Stimulated activated CD4-positive, alpha-beta T cell treated with anti-CD3 and anti-CD28 coated beads, Interleukin-1b, Interleukin-23, amount 100 ng/mL, for 1 hour (primary cell): ENCODE measurements at places on chromosomes 2 and 18.

GRCh38 chr2:65604246-65604645 lies 171.8 kb upstream of the SPRED2 start:
- DNase-seq: no peak

GRCh38 chr2:116749994-116750393 lies 1064.5 kb upstream of the DDX18 start:
- DNase-seq: no peak

GRCh38 chr2:98507461-98507860 lies 62.8 kb downstream of the INPP4A start:
- no peak for DNase-seq

- no peak for DNase-seq
These were observed 19.7 kb upstream of the DYNC2LI1 start for GRCh38 chr2:43754180-43754579.

DNA sequence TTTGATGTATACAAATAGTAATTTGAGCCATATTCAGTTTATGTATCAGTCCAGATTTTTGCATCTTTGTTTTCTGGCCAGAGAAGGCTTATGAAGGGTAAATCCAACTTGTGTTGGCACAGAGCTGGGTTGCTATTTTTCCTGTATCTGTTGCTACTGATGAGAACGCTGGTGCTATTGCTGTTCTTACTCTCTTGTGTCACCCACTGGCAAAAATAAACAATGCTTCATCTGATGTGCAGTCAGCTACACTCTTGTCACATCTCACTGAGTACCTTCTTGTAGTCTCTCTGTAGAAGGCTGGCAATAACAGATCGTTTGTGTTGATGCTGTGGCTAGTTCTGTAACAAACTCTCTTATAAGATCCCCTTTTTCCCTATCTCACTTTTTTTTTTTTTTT lies 323.4 kb downstream of the CDH19 start:
- DNase-seq: no peak

GRCh38 chr2:233977296-233977837 lies 60.2 kb downstream of the TRPM8 start:
- DNase-seq: no peak

- DNase-seq: no peak
These were observed 48.6 kb upstream of the FSIP2 start for GRCh38 chr2:185689906-185690539.

DNA sequence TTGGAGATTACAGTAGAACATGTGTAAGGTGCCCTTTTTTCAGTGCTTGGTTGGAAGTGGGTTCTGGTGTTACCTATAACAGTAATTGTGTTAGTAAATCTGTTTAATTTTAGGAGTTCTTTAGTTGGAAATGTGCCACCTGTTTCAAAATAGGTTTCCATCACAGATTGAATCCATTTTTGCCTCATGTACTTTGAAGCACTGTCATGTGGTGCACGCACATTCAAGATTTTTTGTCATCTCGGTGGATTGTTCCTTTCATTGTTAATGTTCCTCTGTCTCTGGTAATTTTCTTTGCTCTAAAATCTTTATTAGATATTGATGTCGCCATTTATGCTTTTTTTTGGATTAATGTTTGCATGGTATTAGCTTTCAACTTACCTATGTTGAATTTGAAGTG lies 1.3 kb downstream of the ATP9B start:
- DNase-seq: no peak

GRCh38 chr2:40105593-40105992 lies 326.5 kb upstream of the THUMPD2 start:
- DNase-seq: no peak

GRCh38 chr2:217065695-217066405 lies 206.0 kb upstream of the TNP1 start:
- DNase-seq: no peak

DNA sequence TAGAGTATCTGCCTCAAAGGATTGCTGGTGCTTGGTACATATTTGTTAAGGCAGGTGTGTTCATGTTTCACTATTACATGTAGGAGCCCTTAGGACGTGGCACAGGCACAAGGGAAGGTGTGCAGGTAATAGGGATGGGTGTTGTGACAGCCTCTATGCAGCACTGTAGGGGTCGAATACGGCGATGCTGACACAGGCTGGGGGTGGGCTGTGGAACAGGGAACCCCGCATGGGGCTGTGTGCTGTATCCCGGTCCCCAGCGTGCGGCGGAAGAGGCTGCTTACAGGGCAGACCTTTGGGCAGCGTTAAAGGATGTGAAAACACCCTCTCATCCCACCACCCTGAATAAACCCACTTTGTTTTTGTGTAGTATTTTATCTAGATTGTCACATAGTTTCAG lies 21.5 kb downstream of the B3GNT2 start:
- no peak for DNase-seq

DNA sequence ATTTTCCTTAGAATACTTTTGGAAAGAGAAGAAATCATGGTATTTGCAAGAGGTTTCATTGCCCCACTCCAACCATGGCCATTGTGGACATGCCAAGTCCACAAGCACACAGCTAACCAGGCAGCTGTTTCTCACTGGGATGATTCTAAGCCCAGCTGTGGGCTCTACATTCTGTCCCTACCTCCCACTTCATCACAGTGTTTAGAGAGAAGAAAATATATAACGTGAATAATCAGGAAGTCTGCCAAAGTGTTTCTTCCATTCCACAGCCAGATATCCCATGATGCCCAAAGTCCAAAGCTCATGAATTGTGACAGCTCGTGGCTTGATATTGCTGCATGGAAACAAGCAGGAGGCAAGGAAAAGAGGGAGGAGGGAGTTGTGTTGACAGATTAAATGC lies 433.7 kb upstream of the GYPC start:
- no peak for DNase-seq

GRCh38 chr2:119941981-119942513 lies 70.8 kb upstream of the EPB41L5 start:
- DNase-seq: no peak

GRCh38 chr18:77164026-77164425 lies 31.4 kb upstream of the MBP start:
- DNase-seq: no peak

DNA sequence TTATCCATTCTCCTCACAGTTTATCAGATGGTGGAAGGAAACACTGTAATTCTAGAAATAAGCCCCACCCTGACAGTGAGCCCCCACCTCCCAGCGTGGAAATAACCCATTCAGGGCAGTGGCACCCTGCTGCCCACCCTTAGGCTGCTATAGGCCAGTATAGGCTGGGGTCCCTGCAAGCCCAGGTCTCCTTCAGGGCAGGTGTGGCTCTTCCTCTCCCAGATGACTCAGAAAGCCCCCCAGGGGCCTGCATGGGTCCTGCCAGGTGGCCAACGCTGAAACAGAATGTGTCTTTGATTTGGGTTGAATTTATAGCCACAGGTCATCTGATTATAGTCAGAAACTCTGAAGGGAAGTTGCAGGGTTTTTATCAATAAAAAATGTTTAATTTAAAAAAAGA lies 136.4 kb downstream of the SH3RF3 start:
- DNase-seq: no peak

DNA sequence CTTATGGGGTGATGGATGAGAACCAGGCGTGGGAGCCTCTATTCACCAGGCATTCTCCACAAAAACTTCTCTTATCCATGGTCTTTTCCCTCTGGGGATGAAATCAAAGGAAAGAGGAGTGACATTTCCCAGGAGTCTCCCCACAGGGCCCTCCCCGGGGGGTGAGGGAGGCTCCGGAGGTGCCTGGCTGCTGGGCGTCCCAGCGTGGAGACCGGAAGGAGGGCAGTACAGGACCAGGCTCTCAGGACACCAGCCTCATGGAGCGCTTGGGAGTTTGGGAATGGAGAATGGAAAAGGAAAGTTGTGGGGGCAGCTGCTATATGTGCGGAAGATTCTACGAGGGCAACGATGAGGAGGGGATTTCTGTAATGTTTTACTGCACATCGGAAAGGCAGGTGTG lies 22.1 kb downstream of the CIB4 start:
- no peak for DNase-seq

- no peak for DNase-seq
These were observed 592 bp downstream of the PSD4 start for GRCh38 chr2:113174376-113174750.

DNA sequence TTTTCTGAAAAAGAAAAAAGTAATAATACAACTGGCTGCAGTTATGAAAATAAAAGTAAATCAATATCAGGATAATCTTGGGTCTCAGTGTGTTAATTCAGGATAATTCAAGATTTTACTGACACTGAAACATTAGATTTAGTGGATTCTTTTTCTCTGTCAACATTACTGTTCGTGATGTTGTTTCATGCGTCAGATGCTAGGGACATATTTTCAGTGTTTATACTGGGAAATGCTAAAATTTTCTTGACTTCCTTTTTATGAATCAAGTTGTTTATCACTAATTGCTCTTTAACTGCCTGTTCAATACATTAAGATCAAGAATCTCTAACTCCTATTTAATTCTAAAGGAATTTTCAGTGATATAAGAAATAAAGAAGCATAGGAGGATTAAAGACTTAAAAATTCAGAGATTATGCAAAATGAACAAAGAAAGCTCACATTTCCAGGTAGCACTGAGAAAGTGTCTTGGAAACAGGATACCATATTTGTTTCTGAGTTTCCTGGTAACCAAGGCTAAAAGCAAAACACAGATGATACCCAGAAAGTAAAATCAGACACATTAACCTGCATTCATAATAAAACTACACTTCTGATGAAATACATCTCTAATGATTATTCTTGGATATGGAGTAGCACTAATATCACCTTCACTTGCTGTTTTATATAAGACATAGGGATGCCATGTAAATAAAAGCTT lies 174.0 kb downstream of the ARL4C start:
- no peak for DNase-seq

DNA sequence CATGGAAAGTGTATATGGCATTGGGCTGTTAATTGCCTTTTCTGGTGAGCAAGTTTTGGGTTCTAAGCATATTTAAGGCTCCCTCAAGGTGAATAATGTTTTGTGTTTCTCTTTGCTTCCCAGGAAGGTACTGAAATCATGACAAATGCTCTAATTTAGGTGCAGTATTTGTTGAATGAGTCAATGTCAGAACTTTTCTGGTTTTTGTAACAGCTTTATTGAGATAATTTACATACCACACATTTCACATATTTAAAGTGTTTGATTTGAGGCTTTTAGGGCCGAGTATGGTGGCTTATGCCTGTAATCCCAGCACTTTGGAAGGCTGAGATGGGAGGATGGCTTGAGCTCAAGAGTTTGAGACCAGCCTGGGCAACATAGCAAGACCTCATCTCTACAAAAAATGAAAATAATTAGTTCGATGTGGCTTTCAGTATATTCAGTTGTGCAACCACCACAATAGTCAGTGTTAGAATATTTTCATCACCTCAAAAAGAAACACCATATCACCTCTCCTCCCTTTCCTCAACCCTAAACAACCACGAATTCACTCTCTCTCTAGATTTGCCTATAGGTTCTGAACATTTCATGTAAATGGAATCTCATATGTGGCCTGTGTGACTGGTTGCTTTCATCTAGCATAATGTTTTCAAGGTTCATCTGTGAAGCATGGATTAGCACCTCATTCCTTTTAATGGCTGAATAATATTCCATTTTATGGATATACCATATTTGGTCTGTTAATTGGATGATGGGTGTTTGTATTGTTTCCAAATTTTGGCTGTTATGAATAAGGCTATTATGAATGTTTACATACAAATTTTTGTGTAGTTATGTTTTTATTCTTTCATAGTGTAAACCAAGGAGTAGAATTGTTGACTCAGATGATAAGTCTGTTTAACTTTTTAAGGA lies 54.9 kb downstream of the MGAT5 start:
- DNase-seq: no peak

GRCh38 chr2:232395586-232395985 lies 11.1 kb upstream of the ALPG start:
- DNase-seq: no peak

- DNase-seq: no peak
These were observed 86.7 kb downstream of the VIT start for GRCh38 chr2:36783246-36783645.

DNA sequence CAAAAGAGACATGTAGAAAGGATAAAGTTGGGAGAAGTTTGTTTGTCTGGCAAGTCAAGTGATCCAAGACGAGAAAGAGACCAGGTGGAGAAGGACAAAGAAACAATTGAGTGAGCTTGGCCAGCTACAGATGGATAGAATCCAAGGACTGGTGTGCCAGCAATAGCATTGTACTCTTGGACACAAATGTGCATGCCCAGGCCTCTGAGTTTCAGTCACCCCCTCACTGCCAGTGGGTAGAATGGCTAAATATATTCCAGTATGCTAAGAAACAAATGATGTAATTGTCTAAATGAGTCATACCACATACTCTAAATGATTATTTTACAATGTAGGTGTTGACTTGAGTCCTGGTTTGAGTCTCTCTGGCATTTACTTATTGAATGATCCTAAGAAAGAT lies 881.3 kb downstream of the LRRTM4 start:
- DNase-seq: no peak

DNA sequence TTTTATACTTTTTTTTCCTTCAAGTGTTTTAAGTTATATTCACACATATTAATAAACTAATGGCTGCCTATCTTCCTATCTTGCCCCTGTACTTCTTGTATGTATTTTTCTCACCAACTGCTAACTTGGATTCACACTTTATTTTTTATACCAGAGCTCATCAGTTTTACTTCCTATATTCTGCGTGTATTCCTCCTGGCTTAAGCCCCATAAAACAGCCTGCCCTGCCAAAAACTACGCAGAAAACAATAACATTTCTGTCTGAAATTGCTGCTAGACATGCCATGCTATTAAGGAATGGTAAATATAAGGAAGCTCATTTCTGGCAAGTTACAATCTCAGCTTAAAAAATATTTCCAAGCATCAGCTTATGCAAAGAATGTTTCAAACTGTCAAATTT lies 172.3 kb downstream of the UBE2E3 start:
- no peak for DNase-seq

DNA sequence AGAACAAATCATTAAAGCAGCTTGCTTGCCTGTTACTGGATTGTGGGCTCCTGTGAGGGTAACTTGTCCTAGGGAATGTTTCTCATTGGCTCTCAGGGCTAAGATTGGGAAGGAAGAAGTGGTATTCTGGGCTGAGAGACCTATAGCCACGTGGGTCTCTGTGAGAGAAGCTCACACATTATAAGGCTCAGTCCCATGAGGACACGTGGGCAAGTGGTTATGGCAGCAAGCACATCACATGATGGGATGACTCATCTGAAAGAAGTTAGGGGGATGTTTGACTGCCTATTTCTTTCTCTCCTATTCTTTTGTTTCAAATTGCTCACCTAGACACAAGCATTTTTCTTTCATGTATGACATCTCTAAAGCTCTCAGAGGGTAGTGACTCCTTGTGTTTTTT lies 418.0 kb upstream of the ST6GAL2 start:
- DNase-seq: no peak

- DNase-seq: no peak
These were observed 75.8 kb downstream of the KCNG2 start for GRCh38 chr18:79873449-79874110.

GRCh38 chr2:181683518-181684453 lies 3.5 kb upstream of the NEUROD1 start:
- DNase-seq: no peak
